ENCODE measurements at places on chromosomes 7 and 10.

DNA sequence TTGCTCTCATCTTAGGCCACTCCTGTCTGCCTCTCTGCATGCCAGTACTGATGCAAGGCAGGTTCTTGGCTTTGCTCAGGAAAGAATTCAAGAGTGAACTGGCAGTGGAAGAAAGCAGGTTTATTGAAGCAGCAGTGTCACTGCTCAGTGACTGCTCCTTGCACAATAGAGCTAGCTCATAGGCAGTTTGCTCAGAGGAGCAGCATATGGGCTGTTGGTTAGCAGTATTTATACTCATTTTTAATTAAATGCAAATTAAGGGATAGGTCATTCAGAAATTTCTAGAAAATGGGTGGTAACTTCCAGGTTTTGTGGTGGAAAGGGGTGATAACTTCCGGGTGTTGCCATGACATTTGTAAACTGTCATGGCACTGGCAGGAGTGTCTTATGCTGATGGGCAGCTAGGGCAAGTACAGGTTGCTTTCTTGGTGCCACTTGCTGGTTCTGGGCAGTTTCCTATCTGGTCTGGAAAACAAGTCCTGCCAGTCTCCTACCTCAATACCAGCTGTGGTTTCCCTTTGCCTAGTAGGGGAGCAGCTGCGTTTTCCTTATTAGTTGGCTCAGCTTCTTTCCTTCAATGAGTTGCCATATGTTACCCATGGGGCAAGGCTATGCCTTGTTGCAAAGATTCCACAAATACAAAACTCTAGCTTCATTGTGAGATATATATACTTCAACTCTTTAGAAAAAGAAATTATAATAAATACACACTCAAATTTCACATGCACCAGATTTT is 64.8 kb upstream of the CALD1 start:
- no peak for DNase-seq

DNA sequence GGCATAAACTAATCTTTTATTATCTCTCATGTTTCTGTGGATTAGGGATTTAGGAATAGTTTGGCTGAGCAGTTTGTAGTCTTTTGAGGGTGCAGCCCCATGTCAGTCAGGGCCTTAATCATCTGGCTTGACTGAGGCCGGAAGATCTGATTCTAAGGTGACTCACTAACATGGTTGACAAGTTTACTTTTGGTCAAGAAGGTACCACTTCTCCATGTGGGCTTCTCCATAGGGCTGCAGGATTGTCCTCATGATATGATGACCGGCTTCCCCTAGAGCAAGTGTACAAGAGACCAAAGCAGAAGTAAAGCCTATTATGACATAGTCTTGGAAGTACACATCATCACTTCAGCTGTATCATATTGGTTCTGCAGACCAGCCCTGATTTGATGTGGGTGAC is 45.9 kb upstream of the OIT3 start:
- no peak for DNase-seq

GRCh38 chr7:4842319-4843064 is 19.3 kb downstream of the PAPOLB start:
- no peak for DNase-seq

GRCh38 chr7:13832346-13832745 is 157.1 kb downstream of the ETV1 start:
- no peak for DNase-seq

DNA sequence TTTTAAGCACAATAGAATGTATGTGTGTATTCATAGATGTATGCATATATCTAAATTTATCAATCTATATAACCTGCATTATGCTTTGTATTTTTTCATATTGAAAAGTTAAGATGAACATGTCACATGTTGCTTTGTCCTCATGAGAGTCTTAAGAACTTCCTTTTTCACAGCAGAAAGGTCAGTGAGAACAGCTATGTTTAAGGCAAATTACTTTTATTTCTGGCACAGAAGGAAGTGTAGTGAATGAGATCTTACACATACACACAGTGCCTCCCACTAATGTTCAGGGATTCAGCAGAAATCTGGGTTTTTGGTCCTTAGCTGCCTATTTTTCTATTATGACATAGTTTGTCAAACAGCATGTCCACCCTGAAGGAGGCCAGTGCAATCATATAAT is 134.8 kb downstream of the TMEM26 start:
- no peak for DNase-seq

DNA sequence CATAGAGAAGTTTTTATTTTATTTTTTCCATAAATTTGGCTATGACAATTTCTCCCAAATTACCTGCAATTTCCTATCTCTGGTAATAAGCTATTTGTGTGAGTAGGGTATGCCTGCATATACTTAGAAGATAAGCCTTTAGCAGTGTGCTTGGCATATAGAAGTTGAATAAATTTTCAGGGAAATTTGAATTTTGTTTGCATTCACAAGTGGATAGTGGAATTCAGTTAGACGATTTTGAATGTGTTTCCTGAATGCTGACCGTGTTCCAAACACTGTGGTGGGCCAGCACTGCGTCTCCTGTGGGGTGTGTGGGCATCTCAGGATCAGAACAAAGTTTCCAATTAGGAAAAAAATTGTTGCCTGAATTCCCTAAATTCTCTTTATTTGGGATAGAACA is 99.3 kb downstream of the PPP1R17 start:
- DNase-seq: no peak

DNA sequence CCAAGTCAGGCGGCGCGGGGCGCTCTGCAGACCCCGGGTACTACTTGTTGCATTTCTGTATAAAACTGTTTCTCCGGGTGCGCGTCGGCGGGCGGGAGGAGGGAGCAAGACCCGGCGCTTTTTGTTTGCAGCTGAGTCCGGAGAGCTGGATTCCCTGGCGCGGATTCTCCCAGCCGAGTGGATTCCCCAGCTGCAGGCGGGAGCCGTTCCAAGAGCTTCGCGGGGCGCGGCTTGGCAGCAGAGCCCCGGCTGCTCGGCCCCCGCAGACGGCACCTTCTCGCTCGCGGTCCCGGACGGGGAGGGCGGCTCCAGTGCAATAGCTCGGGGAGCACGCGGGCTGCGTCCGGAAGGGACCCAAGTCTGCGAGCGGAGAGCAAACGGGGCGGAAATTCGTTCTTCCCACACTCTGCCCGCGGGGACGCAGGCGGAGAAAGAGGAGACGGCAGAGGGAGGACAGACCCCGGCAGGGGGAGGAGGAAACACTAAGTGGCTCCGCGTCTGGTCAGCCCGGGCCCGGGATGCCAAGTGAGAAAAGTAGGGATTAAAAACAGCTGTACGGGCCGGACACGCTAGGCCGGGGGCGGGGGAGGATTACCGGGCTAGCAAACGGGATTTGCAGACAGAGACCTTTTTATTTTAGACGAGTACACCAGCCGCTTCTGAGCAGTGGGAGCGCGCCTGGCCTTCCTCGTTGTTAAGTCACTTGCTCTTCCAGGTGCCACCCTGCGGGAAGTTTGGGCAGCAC is at the start of gene TRIL:
Gene TRIL, minus strand, starts transcription at position 96 of the 745 bp plus-strand sequence. CDS start 284 bp downstream, outside the sequence.
- no peak for DNase-seq

DNA sequence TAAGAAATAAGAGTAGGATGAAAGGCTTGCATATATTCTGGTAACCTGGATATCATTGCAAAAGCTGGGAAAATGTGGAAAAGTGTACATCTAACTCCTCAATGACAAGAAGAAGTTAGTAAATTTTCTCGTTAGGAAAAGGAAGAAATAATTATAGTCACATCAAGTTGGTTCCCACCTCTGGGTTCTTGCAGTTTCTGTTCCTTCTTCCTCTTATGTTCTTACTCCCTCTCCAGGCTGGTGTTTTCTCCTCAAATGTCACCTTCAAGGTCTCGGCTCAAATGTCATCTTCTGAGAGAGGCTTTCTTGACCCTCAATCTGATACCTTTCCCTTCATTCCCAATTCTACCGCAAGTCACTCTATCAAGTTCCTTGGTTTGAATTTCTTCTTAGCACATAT is 64.4 kb downstream of the ENTPD1 start:
- DNase-seq: no peak

- no peak for DNase-seq
Measured at GRCh38 chr7:23306936-23307521, 7.9 kb downstream of the MALSU1 start.

DNA sequence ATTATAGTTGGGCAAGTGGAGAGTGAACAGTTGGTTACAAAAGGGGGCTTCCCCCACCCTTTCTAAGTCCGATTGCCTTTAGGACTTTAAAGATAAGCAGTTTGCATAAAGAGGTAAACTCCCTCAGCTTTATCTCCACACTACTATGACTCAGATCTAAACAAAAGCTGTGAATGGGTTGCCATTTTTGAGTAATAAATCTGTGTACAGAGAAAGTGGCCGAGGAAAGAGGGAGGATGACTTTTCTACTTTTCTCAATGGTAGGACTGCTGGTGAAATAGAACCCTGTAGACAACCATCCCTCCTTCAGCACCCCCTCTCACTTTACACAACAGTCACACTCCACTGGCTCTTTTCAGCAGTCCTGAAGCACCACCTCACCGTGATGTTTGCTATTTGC is 71.2 kb downstream of the DNMBP start:
- DNase-seq: no peak

DNA sequence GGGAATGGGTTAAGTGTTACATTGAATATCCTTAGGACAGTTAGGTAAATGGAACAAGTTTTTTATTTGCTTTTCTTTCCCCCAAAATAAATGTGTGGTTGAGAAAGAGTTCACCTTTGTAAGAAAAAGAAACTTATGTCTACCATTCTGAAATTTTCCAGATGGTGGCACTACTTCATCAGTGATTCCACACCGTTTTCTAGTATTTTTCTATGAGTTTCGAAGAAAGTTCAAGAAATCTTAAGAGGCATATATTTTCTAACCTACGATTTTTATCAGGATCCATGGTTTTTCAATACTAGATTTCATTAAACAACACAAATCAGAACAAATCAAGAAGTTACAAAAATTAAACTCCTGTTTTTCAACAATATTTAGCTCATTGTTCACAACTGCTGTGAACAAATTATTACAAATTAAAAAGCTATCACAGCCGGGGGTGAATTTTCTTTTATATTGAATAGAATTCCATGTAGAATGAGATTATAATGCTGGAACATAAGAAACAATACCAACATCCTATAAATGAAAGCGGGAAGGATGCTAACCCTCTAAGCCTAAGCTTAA is 163.1 kb upstream of the NPVF start:
- no peak for DNase-seq

- DNase-seq: no peak
Measured at GRCh38 chr7:43906331-43907010, at the start of gene URGCP. Gene URGCP (minus strand): TSS chr7:43906596. CDS start chr7:43906575, 21 bp downstream.

DNA sequence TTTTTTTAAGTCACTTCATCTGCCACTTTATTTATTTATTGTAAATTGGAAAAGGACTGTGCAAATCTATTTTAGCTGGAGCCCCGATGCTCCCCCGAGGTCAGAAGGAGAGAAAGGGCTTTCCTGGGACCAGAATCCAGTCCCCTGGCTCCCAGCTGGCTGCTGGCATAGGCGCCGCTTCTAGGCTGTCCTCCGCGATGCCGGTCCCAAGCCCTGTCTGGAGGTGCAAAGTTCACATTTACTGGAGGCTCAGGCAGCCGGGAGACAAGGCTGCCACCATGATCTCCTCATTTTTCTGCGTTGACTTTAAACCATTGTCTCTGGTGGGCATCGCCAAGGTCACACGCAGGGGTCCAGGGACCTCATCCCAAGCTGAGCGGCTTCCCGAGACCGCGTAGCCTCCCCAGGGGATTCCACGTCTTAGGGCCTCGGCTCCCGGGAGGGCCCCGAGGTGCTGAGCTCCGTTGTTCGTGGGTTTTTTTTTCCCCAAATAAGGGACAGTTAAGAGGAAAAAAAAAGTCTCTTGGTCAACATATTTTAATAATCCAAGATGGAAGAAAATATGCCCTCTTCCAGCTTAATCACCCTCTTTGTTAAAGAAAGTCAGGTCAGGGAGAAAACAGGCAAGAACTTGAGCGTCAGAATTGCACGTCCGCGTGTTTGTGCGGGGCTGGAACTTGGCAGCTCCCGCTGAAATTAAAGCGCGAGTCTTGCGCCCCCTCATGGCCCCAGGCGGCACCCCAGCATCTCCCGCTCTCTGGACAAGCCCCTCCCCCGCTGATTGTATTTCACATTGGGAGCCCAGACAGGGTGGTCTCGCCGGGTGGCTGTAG is 11.9 kb downstream of the RGR start:
- DNase-seq: no peak

DNA sequence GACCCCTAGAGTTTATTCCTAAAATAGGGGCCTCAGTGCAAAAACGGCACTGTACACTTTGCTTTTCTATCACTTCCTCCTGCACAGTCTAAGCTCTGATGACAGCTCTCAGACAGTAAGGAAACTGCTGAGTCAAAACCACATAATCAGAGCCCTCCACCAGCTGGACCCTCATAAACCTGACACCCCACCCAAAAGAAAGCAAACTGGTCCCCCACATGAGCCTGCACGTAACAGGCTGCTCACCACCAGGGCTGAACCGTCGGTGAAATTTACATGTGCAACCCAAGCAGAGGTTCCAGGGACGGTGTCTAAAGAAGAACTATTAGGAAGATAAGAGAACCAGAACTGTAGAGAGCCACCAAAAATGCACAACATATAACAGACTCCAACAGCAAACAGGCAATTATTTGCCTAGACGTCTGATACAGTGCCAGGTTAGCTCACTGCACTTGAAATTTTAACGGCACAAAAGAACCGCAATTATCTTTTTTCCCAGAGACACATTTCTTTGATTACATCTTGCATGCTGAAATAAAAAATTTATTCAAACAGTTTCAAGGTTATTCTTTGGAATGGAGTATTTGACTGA is 19.6 kb downstream of the SGMS1 start:
- DNase-seq: no peak

- DNase-seq: no peak
Measured at GRCh38 chr10:119340893-119341458, 133.6 kb downstream of the GRK5 start.

GRCh38 chr10:49634069-49634660 is 20.3 kb downstream of the CHAT start:
- no peak for DNase-seq

GRCh38 chr10:132576671-132577349 is 39.2 kb downstream of the INPP5A start:
- no peak for DNase-seq

DNA sequence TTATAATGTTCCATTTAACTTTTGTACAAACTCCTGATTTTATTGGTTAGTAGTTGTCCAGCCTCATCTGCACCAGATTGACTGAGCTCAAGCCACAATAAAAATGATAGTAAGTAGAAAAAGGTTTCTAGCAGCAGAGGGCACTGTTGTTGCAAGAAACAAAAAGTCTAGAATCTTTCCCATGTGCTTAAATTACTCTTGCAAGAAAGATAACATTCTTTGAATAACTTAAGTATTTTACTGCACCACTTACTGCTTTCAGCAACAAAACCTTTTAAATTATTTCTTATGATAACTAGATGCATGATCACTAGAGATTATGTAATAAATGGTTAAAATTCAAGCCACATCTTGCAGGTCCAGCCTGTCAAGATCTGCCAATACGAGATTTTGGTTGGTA is 27.0 kb downstream of the LMOD2 start:
- DNase-seq: peak; percentile 27

DNA sequence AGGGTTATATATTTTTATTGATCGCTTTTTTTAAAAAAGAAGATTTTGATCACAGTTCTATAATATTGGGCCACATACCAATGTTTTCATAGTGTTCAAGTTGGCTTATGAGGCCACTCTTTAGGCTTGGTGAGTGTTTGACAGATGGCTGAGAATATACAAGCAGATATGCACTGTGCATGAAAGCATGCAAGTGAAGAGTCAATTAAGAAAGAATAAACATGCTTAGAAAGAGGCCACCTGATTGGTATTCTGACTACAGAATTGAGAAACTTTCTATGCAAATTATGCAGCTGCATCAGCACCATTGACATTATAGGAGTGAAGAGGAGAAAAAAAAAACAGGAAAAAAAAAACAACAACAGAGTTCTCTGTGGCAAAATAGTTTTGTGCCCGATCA is 39.9 kb downstream of the CABCOCO1 start:
- no peak for DNase-seq
